ENCODE measurements at places on chromosomes 6 and 20. TPM values are rescaled to one million over a fixed set of nuclear protein-coding genes. Genes with fewer than 3 reads are reported as not detected.

GRCh38 chr6:5510331-5511133, 249.2 kb downstream of the FARS2 start:
- no peak for DNase-seq

- DNase-seq = no peak
Observed at GRCh38 chr20:47358039-47358671, 1.7 kb upstream of the ZMYND8 start.

DNA sequence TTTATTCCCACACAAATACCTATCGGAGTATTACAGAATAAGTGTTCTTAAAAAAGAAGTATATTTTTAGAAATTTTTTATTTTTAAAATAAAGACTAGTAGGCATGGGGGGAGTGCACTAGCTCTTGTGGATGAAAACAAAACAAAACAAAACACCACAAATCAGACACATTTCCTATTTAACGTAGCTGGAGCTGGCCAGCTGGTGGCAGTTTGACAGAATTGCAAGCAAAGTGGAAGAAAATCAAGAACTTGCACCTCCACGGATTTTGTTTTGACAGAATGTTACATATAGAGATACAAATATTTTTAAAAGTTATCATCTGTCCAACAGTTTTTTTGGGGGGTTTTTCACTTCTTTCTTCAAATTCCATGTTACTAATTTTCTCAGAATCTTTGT, 63.6 kb upstream of the SNRPB2 start:
- no peak for DNase-seq

GRCh38 chr6:126123226-126123625, 136.9 kb downstream of the TRMT11 start:
- no peak for DNase-seq

C6orf163 gene
- 2.0 TPM for total RNA-seq

Data from PC-9 (cell line).